Stimulated activated CD4-positive, alpha-beta T cell treated with anti-CD3 and anti-CD28 coated beads, Interleukin-15, amount 100 ng/mL, for 48 hours (primary cell): ENCODE measurements at places on chromosomes 12 and 14.

DNA sequence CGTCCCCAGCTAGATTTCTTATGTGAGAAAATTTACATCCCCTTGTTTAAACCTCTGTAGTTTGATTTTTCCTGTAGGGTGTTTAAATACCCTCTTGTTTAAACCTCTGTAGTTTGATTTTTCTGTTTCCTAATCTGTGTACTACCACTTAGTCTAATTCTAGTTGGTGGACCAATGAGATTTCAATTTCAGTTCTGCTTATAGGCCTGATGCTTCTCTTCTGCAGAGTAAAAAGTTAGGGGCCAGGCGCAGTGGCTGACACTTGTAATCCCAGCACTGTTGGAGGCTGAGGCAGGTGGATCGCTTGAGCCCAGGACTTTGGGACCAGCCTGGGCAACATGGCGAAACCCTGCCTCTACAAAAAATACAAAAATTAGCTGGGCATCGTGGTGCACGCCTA is 11.5 kb downstream of the UBC start:
- DNase-seq, result no peak

DNA sequence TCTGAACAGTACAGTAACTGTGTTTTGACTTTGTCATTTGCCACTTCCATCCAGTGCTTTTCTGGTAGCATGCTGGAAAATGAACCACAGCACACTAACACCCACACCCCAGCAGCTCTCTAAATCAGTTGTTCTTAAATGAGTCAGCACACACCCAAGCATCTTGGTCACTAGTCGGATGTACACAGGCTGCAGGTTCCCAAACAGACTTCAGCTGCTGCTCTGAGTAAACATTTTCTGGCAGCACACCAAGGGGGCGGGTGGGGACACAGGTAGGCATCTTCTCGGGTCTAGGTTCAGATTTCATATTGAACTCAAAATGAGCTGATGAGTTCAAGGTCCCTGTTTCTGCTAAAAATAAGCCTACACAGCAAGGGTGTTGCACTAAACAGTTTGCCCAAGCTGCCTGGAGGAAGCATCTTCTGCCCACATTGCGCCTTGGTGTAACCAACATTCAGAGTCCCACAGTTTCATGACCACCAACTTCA is 39.8 kb downstream of the IFNG start:
- DNase-seq, result peak; percentile 70

DNA sequence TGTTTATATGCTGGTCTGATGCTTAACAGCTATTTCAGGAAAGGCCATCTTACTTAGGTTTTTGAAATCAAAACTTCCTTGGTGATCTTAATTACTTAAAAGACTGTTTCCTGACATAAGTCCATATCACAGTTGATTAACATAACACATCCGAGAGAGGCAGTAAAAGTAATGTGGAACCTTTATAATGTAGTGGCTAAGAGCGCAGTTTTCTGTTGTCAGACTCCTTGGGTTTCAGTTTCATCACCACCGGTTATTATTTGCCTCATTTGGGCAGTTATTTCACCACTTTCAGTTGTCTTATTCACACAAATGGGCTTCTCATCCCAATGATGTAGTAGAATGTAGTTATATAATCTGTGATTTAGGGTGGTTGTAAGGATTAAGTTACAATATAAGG is 30.9 kb downstream of the TBC1D15 start:
- no peak for DNase-seq

- DNase-seq, result no peak
Observed at GRCh38 chr12:4046495-4046840, 173.3 kb upstream of the PARP11 start.

DNA sequence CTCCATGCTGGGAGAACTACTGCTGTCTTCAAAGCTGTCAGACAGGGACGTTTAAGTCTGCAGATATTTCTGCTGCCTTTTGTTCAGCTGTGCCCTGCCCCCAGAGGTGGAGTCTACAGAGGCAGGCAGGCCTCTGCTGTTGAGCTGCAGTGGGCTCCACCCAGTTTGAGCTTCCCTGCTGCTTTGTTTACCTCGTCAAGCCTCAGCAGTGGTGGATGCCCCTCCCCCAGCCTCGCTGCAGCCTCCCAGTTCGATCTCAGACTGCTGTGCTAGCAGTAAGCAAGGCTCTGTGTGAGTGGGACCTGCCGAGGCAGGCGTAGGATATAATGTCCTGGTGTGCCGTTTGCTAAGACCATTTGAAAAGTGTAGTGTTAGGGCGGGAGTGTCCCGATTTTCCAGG is 31.4 kb upstream of the RFX4 start:
- no peak for DNase-seq

GRCh38 chr14:58746261-58746660 is 108.5 kb downstream of the DACT1 start:
- DNase-seq, result no peak

DNA sequence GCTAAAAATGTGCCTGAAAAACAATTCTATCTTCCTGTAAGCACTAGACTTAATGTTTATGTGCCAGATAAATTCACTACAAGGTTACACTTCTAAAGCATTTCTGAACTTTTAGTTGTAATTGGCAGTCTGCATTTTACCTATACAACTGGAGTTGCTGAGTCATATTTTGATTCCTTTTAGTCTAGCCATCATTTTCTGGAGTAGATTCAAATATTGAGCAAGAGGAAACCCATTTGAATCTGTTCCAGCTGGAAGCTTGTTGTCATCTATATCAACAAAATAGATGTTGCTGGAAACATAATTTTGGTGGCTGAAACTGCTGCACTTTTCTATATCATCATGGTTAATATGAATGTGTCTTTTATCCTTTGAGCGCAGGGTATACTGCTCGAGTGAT is 122.2 kb upstream of the CCDC175 start:
- no peak for DNase-seq

DNA sequence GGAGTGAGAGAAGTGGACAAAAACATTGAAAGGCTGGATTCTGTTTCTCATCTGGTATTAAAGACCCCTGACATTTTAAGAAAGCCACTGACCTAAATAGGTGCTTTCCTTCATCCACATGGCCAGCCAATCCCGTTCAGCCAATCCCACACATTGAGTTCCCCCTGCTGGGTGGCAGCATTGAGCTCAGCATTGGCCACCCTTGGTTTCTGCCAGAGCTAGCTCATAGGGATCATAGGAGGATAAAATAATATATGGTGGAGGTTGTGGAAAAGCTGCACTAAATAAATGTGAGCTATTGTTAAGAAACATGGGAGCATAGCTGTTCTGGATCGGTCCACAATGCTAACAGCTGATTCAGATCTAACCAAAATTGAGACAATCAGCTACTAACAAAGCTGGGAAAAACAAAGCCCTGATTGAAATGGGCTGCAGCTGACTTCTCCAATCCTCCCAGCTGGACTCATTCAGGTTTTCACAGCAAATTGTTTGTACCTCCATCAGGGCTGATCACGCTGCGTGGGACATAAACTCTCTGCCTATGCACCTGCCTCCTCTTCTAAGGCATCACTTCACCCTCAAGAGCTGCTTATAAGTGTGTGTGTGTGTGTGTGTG is 256.5 kb downstream of the EMP1 start:
- no peak for DNase-seq

DNA sequence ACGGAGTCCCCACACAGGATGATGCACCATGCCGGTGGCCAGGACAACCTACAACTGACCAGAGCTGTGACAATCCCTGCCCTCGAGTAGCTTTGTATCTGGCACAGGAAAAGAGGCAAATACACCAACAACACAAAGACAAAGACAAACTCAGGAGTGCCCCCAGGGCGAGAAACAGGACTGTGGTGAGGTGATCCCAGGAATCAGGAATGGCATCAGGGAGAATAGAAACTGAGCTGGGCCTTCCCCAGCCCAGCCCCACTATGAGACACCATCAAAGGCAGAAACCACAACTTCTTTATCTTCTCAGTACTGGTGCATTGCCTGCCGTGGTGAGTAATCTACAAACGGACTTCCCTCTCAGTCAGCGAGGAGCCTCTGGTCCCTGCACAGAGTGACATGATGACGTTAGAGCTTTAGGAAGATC is 157.7 kb downstream of the TTC7B start:
- DNase-seq, result no peak

DNA sequence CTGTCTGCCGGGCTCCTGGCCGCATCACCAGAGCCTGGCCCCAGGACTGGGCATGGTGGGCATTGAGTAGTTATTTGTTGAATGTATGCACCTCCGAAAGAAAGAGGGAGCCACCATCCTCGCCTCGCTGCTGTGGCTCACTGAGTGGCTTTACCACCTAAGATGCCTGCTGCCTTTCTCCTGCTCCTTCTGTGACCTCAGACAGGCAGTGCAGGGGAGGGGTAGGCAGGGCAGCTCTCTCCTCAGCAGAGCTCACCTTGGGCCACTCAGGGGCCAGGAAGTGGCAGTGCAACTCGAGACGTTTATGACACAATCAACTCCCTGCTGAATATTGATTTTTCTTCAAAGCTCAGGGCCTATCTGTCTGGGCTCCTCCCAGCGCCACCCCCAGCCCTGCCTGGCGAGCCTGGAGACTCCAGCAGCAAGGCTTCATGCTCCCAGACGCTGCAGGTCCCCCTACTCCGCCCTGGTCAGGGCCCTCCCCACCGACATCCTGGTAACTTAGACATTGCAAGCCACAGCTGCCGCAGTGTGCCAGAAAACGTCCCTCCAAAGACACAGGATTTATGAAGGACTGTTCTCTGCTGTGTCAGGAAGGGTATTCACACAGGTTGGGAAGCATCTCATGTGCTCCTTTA is 84.3 kb upstream of the DIO3 start:
- DNase-seq, result no peak

DNA sequence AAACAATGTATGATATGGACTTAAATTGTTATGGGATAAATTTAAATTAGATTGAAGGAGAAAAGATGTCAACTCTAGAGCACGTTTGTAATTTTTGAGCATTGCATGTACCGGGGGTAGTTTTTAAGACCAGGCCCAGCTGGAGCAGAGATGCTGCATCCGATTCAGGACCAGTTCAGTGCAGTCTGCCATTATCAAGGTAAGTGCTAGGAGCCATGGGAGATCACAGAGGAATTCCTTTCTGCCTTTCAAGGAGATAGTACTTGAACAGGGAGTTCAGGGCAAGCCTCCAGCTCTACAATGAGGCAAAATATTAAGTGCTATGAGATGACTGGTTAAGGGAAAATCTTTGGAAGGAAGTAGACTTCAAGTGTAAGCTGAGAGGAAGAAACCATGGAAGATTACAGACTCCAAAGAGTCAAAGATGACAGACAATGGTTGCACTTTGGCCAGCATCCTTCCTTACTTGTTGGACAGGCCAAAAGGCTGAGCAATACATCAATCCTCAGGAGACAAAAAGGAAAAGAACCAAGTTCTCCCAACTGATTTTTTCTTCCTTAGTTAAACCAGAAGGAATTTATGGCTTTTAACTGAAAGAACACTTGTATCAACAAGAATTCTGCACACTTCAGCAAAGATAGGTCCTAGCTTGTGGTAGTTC is 113.2 kb upstream of the HIF1A start:
- no peak for DNase-seq

DNA sequence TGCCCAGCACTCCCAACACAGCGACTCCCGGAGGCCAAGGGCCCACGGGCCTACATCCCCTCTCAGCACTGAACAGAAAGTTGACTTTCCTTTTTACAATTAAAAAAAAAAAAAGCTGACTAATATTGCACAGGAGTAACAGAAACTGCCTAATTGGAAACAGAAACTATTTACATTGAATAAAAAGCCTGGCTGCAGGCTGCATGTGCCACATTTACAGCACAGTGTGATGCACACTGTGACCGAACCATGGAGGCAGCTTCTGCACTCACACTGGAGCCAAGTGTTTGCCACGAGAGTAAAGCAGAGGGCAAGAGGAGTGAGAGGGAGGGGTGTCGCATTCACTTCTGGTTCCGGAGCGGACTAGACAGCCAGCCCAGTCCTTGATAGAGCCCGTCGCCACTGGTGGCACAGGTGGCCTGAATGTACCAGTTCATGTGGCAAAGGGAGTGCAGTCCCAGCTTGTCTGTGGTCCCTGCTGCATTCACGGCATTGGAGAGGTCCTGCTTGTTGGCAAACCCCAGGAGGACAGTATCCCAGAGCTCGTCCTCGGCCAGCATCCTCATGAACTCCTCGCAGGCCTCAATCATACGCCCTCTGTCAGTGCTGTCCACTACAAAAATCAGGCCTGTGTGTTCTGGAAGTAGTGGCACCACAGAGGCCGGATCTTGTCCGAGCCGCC is 59.2 kb downstream of the SPPL3 start:
- no peak for DNase-seq

- DNase-seq, result no peak
Observed at GRCh38 chr14:47102472-47102871, 450.9 kb upstream of the RPL10L start.

GRCh38 chr12:19657732-19658130 is 218.4 kb downstream of the AEBP2 start:
- DNase-seq, result no peak

- DNase-seq, result no peak
Observed at GRCh38 chr12:29763301-29763683, 20.4 kb downstream of the TMTC1 start.

DNA sequence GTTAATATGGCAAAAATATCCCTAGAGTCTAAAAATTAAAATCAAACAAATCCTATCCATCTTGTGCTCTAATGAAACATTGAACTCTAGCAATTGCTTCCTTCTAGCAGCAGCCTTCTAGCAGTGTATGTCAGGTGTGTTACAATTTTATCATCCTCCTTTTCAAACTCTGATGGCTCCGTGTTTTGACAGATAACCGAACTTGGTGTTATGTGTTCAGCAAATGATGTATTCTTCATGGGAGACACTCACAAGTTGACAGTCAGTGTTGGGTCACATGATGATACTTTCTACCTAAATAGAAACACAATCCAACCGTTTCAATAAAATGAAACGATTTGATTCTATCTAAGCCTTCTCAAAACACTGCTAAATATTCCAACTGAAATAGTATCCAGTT is 525.3 kb upstream of the NOVA1 start:
- DNase-seq, result no peak

DNA sequence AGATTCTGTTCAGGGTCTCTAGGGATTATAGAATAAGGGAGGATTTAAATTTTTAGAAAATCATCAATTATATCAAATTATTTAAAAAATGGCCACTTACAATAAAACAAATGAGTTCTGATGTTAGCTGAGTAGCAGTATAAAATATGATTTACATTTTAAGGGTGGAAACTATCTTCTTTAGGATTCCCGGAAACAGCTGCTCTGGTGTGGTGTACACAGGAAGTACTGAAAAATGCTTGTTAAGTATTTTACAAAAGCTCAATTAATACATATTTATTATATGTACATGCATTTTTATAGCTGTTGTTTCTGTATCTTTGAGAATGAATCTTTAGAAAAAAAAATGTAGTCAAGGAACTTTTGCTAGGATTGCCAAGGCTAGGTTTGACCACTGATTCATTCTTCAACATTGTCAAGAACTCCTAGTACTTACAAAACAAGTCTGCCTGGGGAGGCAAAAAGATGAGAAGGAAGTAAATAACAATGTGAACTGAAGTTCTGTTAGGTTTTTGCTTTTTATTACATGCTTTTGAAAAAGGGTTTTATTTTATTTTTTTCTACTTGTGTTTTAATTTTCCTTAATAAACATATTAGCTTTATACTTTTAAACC is 48.0 kb downstream of the ARF6 start:
- no peak for DNase-seq

DNA sequence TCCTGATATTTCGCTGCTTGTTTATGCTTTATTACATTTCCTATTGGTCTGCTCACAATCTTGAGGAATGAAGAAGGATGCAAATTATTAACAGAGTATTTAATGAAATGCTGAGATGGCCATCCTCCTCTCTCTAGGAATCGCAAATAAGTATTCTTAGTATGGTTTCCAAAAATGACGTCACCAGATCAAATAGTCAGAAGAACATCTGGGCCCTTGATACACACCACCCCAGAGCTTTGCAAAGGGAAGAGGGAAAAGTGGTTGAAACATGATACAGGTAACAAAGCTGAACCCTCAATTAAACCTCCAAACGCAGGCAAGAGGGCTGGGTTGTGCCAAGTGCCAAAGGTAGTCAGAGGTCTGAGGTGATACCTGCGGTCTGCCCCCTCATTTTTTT is 107.3 kb downstream of the BCL11B start:
- DNase-seq, result no peak
